ENCODE measurements at places on chromosomes 7 and 10. TPM values are rescaled to one million over a fixed set of nuclear protein-coding genes. Genes with fewer than 3 reads are reported as not detected.

The IQUB gene
- not detected for total RNA-seq

The ADCYAP1R1 gene
- total RNA-seq: 7.8 TPM

The NFE2L3 gene
- total RNA-seq: 10.0 TPM

The PLXNA4 gene
- total RNA-seq: 27.1 TPM

The LRRN3 gene
- 1.7 TPM for total RNA-seq

The HIP1 gene
- 47.5 TPM for total RNA-seq

The RSPH10B2 gene
- not detected for total RNA-seq

The FAM25C gene
- total RNA-seq: not detected

The VTI1A gene
- total RNA-seq: 32.5 TPM

The CREB3L2 gene
- 38.5 TPM for total RNA-seq

The TDRD1 gene
- total RNA-seq: 0.53 TPM

The TUBB8 gene
- not detected for total RNA-seq

- H3K36me3 ChIP-seq: no peaks in the 10 kb centered on the region
- no peak overlapping the region for H3K4me3 ChIP-seq
- H3K4me1 ChIP-seq: no peaks in the 10 kb centered on the region
- H3K27ac ChIP-seq: no peak overlapping the region
- no peaks in the 10 kb centered on the region for H3K27me3 ChIP-seq
These were observed 50.9 kb downstream of the CALML3 start for GRCh38 chr10:5575482-5576153.

GRCh38 chr7:92837000-92837749 is 802 bp upstream of the CDK6 start:
- peak overlapping the region; percentile 91 for H3K27ac ChIP-seq
- no peaks in the 10 kb centered on the region for H3K36me3 ChIP-seq
- H3K4me1 ChIP-seq: no peaks in the 10 kb centered on the region
- no peak for DNase-seq

- H3K4me3 ChIP-seq: no peak overlapping the region
- H3K27me3 ChIP-seq: no peaks in the 10 kb centered on the region
- no peaks in the 10 kb centered on the region for H3K36me3 ChIP-seq
- no peak for DNase-seq
- H3K4me1 ChIP-seq: peaks cover 4% of the 10 kb centered on the region
These were observed 34.0 kb downstream of the SVIL start for GRCh38 chr10:29600821-29601220.

DNA sequence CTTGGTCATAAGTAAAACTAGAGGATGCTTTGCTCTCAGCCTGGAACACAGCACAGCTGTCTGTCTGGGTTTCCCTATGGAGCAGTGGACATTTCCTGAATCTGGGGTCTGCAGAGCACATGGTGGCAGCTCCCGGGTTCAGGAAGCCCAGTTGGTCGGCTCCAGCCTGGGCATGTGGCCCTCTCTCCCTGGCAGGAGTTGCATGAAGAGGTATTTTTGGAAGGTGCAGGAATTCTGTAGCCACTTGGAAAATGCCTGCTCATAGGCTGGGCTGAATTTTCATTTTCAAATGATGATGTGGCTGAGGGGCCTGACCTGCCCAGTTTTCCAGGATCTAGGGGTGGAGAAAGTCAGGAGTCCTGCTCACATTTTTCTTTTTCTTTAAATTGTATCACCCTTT is 6.7 kb upstream of the TPST1 start:
- no peak for DNase-seq
- H3K27ac ChIP-seq: no peak overlapping the region
- no peak overlapping the region for H3K4me3 ChIP-seq
- no peaks in the 10 kb centered on the region for H3K36me3 ChIP-seq
- no peaks in the 10 kb centered on the region for H3K27me3 ChIP-seq
- H3K4me1 ChIP-seq: no peaks in the 10 kb centered on the region

- H3K36me3 ChIP-seq: no peaks in the 10 kb centered on the region
- no peaks in the 10 kb centered on the region for H3K27me3 ChIP-seq
- H3K4me3 ChIP-seq: no peak overlapping the region
- DNase-seq: no peak
- no peaks in the 10 kb centered on the region for H3K4me1 ChIP-seq
These were observed 91.1 kb downstream of the CREB5 start for GRCh38 chr7:28503396-28503795.

DNA sequence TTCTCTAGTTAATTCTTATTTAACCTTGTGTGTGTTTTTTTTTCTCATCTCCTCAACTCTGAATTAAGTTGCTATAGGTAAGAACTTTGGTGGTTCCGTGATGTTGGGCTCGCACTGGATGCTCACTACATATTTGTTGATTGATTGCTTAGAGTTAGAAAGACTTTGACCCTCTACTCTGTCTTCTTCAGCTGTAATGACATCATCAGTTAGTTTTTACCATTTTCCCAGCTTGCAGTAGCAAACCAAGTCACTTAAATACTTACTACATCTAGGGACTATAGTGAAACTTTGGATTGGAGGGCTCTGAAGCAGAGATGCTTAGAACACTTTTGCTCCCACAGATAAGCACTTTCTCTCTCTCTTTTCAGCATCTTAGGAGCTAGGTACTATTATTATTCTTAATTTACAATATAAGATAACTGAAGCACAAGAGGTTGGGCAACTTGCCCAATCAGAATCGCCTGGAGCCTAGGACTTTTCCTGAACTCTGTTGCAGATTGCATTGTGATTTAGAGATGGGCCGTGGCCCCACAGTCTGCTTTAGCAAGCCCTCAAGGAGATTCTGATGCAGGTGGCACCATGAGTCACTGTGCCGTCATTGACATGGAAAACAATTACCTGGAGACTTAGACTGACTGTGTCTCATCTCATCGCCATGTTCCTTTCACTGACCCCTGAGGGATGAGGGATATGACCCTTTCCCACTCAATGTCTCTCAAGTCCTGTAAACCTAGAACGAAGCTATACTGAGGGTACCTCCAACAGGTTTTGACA is 471.9 kb upstream of the PODXL start:
- DNase-seq: no peak
- H3K36me3 ChIP-seq: no peaks in the 10 kb centered on the region
- H3K27me3 ChIP-seq: no peaks in the 10 kb centered on the region
- H3K27ac ChIP-seq: no peak overlapping the region
- H3K4me1 ChIP-seq: peaks cover 10% of the 10 kb centered on the region
- H3K4me3 ChIP-seq: no peak overlapping the region

GRCh38 chr7:135768467-135768866 is 19.9 kb upstream of the FAM180A start:
- no peak for DNase-seq
- no peak overlapping the region for H3K4me3 ChIP-seq
- peaks cover 7% of the 10 kb centered on the region for H3K4me1 ChIP-seq
- H3K36me3 ChIP-seq: no peaks in the 10 kb centered on the region

DNA sequence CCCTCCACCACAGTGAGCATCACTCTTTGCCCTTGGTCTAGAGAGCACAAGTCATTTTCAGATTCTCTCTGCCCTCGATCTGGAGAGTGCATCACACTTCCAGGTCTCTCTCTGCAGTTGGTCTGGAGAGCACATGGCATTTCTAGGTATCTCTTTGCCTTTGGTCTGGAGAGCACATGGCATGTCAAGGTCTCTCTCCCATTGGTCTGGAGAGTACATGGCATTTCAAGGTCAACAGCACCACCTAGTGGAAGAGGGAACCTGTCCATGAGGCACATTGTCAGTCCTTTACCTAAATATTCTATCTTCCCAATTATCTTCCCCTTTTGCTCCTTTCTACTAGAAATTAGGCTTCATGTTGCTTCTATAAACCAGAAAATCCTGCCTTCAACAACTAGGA is 1139.4 kb downstream of the XPNPEP1 start:
- H3K27me3 ChIP-seq: no peaks in the 10 kb centered on the region
- no peak overlapping the region for H3K4me3 ChIP-seq
- no peaks in the 10 kb centered on the region for H3K36me3 ChIP-seq
- DNase-seq: no peak

GRCh38 chr10:97333351-97333600 is 1.3 kb downstream of the FRAT2 start:
- peak overlapping the region; percentile 87 for H3K27ac ChIP-seq
- H3K4me1 ChIP-seq: peaks cover 39% of the 10 kb centered on the region
- H3K36me3 ChIP-seq: peaks cover 7% of the 10 kb centered on the region
- DNase-seq: no peak

DNA sequence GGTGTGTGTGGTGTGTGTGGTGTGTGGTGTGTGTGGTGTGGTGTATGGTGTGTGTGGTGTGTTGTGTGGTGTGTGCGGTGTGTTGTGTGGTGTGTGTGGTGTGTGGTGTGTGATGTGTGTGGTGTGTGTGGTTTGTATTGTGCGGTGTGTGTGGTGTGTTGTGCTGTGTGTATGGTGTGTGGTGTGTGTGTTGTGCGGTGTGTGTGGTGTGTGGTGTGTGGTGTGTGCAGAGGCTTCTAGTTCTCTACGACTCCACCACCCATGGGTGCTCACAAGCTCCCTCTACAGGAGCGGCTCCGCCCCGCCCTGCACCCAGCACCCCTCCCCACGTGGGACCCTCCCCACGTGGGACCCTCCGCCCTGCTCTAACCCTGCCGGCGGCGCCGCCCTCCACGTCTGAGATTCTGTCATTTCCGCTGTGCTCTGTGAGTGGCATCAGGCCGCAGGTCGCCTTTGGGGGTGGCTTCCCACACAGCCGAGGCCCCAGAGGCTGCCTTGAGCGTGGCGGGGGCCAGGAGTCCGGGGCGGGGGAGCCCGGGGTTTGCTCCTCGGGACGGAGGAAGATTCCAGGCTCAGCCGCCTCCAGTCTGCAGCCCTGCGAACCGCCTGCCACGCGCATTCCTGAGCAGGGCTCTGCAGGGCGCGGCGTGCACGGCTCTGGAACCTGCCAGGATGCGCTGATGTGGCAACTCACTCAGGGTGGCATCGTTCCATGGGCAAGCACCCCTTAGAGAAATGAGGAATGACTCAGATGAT is 37.0 kb upstream of the DNAJB6 start:
- no peaks in the 10 kb centered on the region for H3K36me3 ChIP-seq
- no peaks in the 10 kb centered on the region for H3K27me3 ChIP-seq
- H3K4me3 ChIP-seq: no peak overlapping the region
- no peak for DNase-seq

- H3K4me1 ChIP-seq: peaks cover 4% of the 10 kb centered on the region
- DNase-seq: no peak
- H3K27ac ChIP-seq: no peak overlapping the region
- H3K36me3 ChIP-seq: no peaks in the 10 kb centered on the region
These were observed 89.8 kb upstream of the HDAC9 start for GRCh38 chr7:18405726-18406125.

GRCh38 chr10:86393362-86393761 is 26.8 kb upstream of the GRID1 start:
- no peak overlapping the region for H3K4me3 ChIP-seq
- H3K4me1 ChIP-seq: no peaks in the 10 kb centered on the region
- H3K27me3 ChIP-seq: peaks cover 4% of the 10 kb centered on the region
- H3K36me3 ChIP-seq: no peaks in the 10 kb centered on the region
- no peak for DNase-seq

DNA sequence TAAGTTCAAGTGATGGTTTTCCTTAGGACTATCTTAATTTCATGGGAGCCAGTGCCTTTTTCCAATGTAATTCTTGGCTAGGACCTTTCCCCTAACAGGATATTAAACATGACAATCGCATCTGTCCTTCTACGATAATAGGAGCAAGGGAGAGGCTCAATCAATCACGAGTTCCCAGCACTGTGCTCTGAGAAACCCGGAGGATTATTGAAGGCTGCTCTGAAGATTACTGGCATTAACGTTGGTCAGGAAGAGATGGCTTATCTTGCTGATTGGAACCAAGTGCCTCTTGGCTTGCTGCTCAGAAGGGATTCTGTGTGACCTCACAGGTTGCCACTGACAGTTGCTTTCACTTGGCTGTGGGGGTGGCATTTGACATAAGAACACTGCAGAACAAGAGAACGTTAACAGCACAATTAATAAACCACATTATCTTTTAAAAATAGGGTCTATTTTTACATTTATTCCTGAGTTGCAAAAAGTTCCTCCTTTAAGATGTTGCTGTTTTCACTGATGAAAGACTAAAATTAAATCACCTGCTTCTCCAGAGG is 252.1 kb upstream of the TAC1 start:
- H3K4me3 ChIP-seq: no peak overlapping the region
- no peak overlapping the region for H3K27ac ChIP-seq
- H3K36me3 ChIP-seq: no peaks in the 10 kb centered on the region
- H3K27me3 ChIP-seq: no peaks in the 10 kb centered on the region
- no peaks in the 10 kb centered on the region for H3K4me1 ChIP-seq
- no peak for DNase-seq

GRCh38 chr10:132249226-132249724 is 58.5 kb downstream of the STK32C start:
- H3K27me3 ChIP-seq: no peaks in the 10 kb centered on the region
- H3K4me3 ChIP-seq: no peak overlapping the region
- no peaks in the 10 kb centered on the region for H3K36me3 ChIP-seq
- H3K27ac ChIP-seq: no peak overlapping the region

GRCh38 chr7:121499624-121500023 is 103.5 kb upstream of the FAM3C start:
- H3K4me3 ChIP-seq: no peak overlapping the region
- no peaks in the 10 kb centered on the region for H3K27me3 ChIP-seq
- no peaks in the 10 kb centered on the region for H3K4me1 ChIP-seq
- DNase-seq: no peak

DNA sequence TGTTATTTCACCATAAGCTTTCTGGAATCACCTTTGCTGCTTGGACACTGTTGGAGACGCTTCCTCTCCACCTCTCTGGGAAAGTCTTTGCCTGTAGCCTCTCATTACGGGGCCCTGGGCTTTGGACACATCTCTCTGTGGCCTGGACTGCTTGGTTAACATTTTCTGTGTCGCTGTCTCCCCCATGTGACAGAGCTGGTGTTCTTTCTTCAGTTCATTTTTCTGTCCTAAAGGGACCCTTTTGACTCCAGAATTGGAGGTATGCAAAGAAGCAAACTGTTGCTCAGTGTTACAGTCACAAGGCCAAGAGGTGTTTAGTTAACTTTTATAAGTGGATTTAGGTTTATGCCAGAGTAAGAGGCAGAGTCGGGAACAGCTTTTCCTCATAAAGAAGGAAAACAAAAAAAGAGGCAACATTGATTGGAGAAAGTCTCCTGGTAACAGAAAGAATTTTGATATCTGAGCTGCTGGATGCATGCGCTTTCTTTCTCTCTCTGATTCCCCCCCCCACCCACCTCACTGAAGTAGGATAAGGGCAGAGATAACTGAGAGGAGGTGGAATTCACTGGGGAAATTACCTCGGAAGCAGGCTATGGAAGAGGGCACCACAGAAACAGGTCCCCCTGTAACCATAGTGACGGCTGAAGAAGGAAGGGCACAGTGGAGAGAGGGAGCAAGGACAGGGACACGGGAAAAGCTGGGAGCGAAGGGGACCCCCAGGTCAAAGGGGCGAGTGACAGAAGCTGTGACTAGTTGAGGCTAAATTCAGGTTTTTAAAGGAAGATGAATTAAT is 57.8 kb downstream of the LGI1 start:
- H3K27ac ChIP-seq: peak overlapping the region; percentile 24
- no peak for DNase-seq
- no peaks in the 10 kb centered on the region for H3K27me3 ChIP-seq
- H3K4me3 ChIP-seq: peak overlapping the region; percentile 44
- no peaks in the 10 kb centered on the region for H3K4me1 ChIP-seq

- H3K36me3 ChIP-seq: no peaks in the 10 kb centered on the region
- DNase-seq: no peak
- H3K4me1 ChIP-seq: no peaks in the 10 kb centered on the region
These were observed 85.7 kb downstream of the GLI3 start for GRCh38 chr7:42151309-42151708.

- no peaks in the 10 kb centered on the region for H3K4me1 ChIP-seq
- H3K27me3 ChIP-seq: no peaks in the 10 kb centered on the region
- H3K36me3 ChIP-seq: no peaks in the 10 kb centered on the region
- no peak overlapping the region for H3K4me3 ChIP-seq
- no peak overlapping the region for H3K27ac ChIP-seq
- DNase-seq: no peak
These were observed 55.7 kb downstream of the PDGFA start for GRCh38 chr7:463817-464453.

GRCh38 chr7:99863847-99864440 is 12.9 kb downstream of the OR2AE1 start:
- no peaks in the 10 kb centered on the region for H3K36me3 ChIP-seq
- H3K27ac ChIP-seq: no peak overlapping the region
- H3K4me1 ChIP-seq: peaks cover 28% of the 10 kb centered on the region
- DNase-seq: no peak
